Stimulated activated CD4-positive, alpha-beta T cell treated with anti-CD3 and anti-CD28 coated beads, Interleukin-2, amount 100 ng/mL, for 48 hours (primary cell): ENCODE measurements at places on chromosomes 5 and 9.

GRCh38 chr5:159897786-159898393 is 18.4 kb upstream of the ADRA1B start:
- no peak for DNase-seq

- no peak for DNase-seq
Measured at GRCh38 chr5:68898951-68899471, 194.8 kb upstream of the SLC30A5 start.

DNA sequence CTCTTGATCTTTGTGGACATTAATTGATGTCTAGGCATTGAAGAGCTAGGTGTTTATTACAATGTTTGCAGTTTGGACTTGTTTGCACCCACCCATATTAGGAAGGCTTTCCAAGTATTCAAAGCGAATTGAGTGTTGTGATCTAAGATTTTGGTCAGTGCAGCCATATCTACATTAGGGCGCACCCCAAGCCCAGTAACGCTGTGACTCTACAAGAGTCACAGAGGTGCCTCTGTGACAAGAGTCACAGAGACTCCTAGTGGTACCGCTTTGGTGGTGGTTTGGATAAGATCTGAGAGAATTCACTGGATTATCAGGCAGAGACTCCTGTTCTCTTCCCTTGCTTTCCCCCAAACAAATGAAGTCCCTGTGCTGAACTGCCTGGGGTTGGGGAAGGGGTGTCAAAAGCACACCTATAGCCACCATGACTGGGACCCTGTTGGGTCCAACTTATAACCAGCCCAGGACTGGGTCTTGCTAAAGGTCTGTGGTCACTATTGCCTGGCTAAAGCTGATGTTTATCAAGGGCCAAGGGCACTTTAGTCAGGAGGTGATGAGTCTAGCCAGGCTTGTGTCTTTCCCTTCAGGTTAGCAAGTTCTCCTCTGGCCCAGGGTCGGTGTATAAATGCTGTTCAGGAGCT is 114.1 kb upstream of the RIOK2 start:
- no peak for DNase-seq

DNA sequence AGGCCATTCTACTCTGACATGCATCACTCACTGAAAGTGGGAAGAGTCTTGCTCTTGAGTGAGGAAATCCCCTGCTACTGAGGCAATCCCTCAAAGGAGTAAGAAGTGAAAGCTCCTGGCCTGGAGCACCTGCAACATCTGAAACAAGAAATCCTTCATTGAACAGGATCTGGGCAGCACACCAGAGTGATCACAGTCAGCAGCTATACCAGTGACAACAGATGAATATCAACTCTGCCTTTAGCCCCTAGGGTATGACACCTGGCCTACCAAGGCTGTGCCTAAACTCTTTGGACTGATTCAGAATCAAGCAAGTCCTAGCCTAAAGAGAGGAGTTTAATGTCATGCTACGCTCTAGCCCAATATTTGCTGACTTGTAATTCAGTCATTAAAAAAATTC is 156.2 kb upstream of the CCDC152 start:
- no peak for DNase-seq

GRCh38 chr5:173963867-173964441 is 25.0 kb upstream of the C5orf47 start:
- no peak for DNase-seq

GRCh38 chr9:5582835-5583195 is 46.1 kb upstream of the RIC1 start:
- DNase-seq = no peak
